Spinal cord (tissue), 10 donors: ENCODE measurements at places on chromosomes 5 and 9.

GRCh38 chr9:80375477-80375876 is 803.7 kb downstream of the TLE4 start:
- no peak overlapping the region for H3K4me3 ChIP-seq

GRCh38 chr5:180802325-180803180 is at the start of gene MGAT1:
Gene MGAT1 (minus strand): TSS chr5:180802806. CDS start chr5:180792971, 9,835 bp downstream.
- peaks cover 44% of the 10 kb centered on the region for H3K4me1 ChIP-seq
- H3K4me3 ChIP-seq, result peak within 1 kb of the TSS; percentile 66
- no peaks in the 10 kb centered on the region for H3K27me3 ChIP-seq
- H3K36me3 ChIP-seq, result peaks cover 24% of the 10 kb centered on the region
- peak within 1 kb of the TSS; percentile 88 for H3K27ac ChIP-seq
- DNase-seq, result no peak

DNA sequence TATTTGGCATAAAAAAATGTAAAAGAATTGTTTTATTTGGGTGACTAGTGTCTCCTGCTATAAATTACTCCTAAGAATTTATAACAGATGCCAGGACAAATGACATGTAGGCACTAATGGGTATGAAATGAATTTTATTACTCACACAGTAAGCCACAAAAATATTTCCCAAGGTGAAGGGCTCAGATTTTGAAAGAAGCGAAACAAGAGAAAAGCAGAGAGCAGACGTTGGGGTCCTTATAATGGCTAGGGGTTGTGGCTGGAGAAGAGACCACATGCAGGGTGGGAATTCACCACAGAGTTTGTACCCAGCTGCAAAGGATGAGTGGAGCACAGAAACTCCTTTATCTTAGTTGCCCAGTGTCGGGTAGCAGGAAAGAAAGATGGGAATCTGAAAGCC is 45.0 kb upstream of the PRR16 start:
- no peak overlapping the region for H3K27ac ChIP-seq
- no peaks in the 10 kb centered on the region for H3K36me3 ChIP-seq
- no peaks in the 10 kb centered on the region for H3K4me1 ChIP-seq
- H3K4me3 ChIP-seq, result no peak overlapping the region

DNA sequence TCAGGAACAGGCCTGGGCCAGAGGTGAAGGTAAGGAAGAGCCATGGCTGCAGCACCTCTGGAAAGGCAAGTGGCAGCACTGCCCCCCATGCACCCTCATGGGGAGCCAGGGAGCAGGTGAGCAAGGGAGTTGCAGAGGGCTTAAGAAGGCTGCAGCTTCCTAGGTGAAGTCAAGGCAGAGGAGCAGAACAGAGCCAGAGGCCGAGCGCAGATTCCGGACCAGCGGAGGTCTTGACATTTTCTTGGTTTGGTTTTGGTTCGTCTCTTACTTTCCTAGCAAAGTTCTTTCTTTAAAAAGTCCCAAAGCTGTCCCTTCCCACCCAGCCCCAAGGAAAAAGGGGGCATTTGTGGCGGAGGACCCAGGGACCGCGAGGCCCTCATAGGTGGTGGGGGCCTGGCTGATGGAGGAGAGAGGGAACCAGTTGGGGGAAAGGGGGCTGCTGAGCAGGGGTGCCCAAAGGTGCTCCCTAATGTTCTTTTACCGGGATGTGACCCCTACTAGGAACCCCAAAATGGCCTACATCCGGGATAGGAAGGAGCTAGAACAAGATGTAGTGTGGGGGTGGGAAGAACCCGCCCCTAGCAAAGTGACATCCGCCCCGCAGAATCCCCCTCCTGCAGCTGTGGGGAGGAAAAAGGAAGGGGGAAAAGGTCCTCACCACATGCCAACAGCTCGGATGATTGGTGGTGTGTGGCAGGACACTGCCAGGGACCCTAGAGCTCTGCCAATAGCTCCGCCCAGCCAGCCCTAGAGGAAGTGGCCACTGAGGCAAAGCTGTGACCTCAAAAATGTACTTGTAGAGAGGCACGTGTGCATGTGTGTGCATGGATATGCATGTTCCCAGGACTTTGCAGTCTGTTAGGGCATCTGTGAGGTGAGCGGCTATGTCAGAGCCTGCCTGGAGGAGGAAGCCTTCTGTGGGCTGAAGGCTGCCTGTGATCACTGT is 914 bp upstream of the CD72 start:
- H3K4me3 ChIP-seq, result no peak overlapping the region
- H3K27me3 ChIP-seq, result peaks cover 37% of the 10 kb centered on the region
- H3K4me1 ChIP-seq, result peaks cover 17% of the 10 kb centered on the region
- DNase-seq, result no peak
- no peak overlapping the region for H3K27ac ChIP-seq

GRCh38 chr5:136053336-136054141 is 24.8 kb downstream of the TGFBI start:
- no peaks in the 10 kb centered on the region for H3K36me3 ChIP-seq
- no peak for DNase-seq
- peaks cover 17% of the 10 kb centered on the region for H3K4me1 ChIP-seq

- DNase-seq, result no peak
- H3K4me1 ChIP-seq, result peaks cover 35% of the 10 kb centered on the region
- no peaks in the 10 kb centered on the region for H3K36me3 ChIP-seq
Measured at GRCh38 chr9:136653323-136654079, 9.2 kb upstream of the EGFL7 start.

GRCh38 chr5:134536876-134537275 is 11.4 kb downstream of the JADE2 start:
- no peaks in the 10 kb centered on the region for H3K27me3 ChIP-seq
- no peak for DNase-seq
- peaks cover 37% of the 10 kb centered on the region for H3K36me3 ChIP-seq

DNA sequence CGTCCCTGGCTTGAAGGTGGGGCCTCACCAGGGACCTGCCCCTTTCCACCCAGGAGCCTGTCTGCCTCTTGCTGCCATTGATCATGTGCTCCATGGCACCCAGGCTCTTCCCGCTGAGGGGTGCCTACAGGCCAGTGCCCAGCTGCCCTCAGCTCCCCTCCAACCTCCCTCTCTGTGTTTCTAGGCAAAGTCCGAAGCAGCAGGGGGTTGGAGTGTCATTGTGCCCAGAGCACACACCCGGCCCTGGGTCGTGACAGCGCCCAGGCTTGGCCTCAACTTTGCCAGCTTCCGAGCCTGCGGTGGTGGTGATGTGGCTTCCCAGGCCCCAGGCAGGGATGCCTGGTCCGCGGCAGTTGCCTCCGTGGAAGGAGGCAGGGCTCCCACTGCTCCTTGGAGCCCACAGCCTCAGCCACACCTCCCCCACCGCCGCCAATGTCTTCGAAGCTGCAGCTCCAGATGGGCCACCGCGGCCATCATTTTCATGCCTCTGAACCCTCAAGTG is 52.4 kb downstream of the GTF3C4 start:
- no peak overlapping the region for H3K27ac ChIP-seq
- no peak for DNase-seq
- H3K4me1 ChIP-seq, result no peaks in the 10 kb centered on the region
- H3K36me3 ChIP-seq, result peaks cover 5% of the 10 kb centered on the region
- H3K27me3 ChIP-seq, result no peaks in the 10 kb centered on the region

- no peak overlapping the region for H3K4me3 ChIP-seq
- H3K27me3 ChIP-seq, result no peaks in the 10 kb centered on the region
- DNase-seq, result no peak
- no peaks in the 10 kb centered on the region for H3K36me3 ChIP-seq
Measured at GRCh38 chr9:80447876-80448275, 876.1 kb downstream of the TLE4 start.
